ENCODE measurements at places on chromosomes 16 and 17.

DNA sequence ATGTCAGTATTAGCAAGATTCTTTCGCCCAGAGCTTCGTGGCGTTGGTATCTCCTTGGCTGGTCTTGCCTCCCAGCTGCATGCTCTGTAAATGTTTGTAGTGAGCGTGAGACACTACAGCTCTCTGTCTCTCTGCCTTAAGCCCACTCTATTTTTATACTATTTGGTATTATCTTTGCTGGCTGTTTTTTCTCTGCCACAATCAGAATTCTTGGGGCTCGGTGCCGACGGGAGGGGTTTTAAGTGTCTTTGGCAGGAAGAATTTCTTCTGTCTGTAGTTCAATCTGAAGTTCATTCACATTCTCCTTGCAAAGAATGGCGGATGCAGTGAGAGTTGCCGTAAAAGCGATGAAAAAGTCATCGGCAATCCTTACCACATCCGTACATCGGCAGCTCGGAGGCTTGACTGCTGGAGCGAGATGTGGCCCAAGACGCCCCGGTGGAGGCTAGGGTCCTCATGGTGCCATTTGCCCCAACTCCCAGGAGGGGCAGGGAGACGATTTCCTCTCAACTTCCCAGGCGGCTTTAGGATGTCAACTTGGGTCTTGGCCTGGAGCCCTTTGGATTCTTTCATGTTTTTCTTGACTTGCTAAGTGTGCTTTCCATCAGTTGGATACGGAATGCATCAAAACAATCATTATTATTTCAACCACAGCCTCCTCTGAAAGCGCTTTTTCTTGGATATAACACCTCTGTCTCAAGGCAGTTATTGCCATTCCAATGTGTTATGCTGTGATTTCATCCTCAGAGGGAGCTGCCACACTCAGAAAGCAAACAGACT, 132.3 kb upstream of the SDK2 start:
- DNase-seq: no peak

- DNase-seq: no peak
Observed at GRCh38 chr17:56119191-56119590, 34.1 kb upstream of the ANKFN1 start.

- DNase-seq: peak; percentile 59
Observed at GRCh38 chr17:30236766-30237165, 1.3 kb upstream of the SLC6A4 start.

DNA sequence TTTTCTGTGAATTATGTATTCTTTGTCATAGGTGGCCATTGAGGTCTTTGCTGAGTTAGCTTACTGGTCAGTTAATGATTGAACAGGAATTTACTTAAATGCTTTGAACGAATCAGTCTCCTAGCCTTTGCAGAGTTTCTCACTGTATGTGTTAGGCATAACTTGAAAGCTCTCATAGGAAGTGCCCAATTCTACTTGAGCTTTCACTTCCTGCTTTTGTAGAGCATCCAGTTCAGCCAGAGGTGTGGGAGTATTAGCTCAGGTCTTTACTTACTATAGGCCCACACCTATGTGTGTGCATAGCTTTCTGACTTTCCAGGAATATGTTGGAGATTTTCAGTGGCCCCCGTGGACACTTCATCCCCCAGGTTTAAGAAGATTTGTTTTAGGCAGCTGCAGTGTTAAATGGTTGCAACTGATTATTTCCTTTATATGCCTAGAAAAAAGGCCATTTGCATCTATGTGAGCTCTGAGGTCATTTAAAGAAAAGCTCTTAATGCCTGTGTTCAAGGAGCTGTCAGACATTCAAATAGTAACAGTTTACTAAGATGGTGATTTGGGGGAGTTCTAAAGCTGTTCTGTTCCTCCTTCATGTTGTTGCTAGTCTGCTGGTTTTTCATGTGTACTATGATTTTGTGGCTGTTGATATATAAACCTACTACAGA, 62.3 kb downstream of the PHKB start:
- no peak for DNase-seq

GRCh38 chr17:57603546-57603945, 141.6 kb downstream of the CCDC182 start:
- peak; percentile 43 for DNase-seq

- DNase-seq: no peak
Observed at GRCh38 chr16:17403859-17404545, 66.8 kb downstream of the XYLT1 start.

- no peak for DNase-seq
Observed at GRCh38 chr17:50620237-50620636, 14.4 kb upstream of the ABCC3 start.
